Neural progenitor cell (in vitro differentiated cells): ENCODE measurements at places on chromosomes 4 and X. TPM values are rescaled to one million over a fixed set of nuclear protein-coding genes. Genes with fewer than 3 reads are reported as not detected.

- DNase-seq = peak; percentile 11
These were observed 524 bp downstream of the RAB33A start for GRCh38 chrX:130172127-130172845.

DNA sequence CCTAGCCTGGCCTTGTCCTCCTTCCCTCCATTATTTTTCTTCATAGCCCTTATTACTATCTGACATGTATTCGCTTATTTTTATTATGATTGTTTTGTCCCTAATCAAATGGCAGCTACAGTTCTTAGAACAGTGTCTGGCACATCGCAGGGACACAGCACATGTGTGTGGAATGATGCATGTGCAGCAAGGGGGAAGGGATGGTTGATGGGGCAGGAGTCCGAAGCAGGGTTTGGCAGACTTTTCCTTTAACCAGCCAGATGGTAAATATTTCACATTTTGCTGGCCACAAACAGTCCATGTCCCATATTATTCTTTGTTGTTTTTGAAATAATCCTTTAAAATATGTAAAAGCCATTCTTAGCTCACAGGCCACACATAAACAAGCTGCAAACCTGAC, 128.3 kb upstream of the STIM2 start:
- DNase-seq = no peak

DNA sequence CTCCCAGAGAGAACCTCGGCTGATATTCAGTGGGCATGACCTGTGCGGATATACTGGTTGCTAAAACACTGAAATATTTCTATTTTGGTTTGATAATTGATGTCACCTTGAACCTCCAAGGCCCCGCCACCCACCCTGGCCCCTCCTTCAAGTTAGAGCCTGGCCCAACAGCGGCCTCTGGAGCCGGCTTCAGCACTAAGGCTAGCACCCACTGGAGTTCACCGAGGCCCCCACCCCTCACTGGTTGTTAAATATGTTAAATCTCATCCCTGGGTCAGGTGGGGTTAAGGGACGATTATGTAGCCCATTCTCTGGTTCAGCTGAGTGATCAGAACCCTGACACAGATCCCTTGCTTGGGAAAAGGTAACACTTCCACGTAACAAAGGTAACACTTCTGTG, 24.3 kb downstream of the SEL1L3 start:
- DNase-seq = peak; percentile 36

DNA sequence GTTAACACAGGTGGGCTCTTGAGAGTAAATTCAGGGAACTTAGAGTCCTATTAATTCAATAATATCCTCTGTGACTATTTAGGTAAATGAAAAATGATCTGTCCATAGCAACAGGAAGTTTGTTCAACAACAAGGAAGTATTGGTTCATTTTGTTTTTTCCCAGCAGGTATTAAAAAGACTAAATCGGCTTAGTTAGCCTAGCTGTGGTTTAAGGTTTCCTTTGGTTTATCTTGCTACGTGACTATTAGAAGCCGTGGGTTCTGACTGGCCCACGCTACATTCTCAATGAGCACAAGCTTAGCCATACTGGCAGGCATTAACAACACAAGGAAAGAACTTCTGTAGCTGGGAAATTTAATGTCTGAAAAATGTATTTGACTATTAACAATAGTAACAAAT, 168.8 kb upstream of the HS3ST1 start:
- no peak for DNase-seq

Gene VCX
- total RNA-seq = not detected in 2 replicates

- no peak for DNase-seq
These were observed 13.4 kb downstream of the CCDC158 start for GRCh38 chr4:76407440-76408119.

GRCh38 chr4:66489783-66490452, 819.6 kb upstream of the EPHA5 start:
- no peak for DNase-seq

DNA sequence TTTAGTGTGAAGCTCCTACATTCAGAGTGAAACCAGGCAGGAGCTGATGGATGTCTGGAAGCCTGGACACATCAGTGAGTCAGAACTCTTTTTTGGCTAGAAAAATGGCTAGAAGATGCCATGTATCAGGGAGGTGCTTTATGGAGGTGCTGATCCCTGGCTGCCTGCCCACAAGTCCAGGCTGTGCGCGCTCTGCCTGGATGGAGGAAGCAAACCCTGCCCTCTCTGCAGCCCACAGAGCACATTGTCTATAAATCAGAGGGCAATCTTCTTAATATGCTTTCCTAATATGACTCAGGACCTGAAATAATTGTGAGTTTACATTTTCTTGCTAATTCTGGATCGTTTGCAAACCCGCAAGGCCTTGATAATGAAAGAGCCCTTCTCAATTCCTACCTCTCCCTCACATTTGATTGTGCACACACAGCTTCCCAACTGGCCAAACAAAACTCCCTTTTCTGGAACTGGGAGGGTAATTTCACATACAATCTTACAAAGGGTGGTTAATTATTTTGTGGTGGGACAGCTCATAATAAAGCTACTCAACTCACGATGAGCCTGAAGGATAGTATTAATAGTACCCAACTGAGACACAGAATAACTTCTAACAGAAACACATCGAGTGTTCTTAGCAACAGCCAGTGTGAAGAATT, 11.7 kb downstream of the MFAP3L start:
- DNase-seq = no peak

DNA sequence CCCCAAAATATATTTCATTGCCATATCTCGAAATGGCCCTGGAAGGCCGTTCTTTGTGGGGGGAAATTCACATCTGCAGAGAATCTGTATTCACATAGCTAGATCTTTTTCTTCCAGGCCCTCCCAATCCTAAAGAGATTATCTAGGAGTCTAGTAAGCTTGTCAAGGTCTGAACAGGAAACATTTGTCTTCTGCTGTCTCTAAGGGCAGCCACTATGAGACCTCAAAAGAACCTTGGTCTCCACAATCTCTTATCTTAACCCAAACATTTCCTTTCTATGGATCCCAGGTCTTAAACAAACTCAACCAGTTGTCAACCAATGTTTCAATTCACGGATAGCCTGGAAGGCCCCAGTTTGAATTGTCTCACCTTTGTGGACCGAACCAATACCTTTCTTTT, 45.0 kb downstream of the CRLF2 start:
- no peak for DNase-seq

DNA sequence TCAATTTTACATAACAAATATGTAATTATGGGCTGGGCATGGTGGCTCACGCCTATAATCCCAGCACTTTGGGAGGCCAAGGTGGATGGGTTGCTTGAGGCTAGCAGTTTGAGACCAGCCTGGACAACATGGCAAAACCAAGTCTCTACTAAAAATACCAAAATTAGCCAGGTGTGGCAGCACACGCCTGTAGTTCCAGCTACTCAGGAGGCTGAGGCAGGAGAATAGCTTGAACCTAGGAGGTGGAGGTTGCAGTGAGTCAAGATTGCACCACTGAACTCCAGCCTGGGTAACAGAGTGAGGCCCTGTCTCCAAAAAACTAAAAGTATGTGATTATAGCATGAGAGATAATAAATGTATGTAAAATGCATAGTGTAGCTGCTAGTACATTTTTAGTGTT, 229.0 kb downstream of the PPARGC1A start:
- no peak for DNase-seq

Gene MTCP1
- total RNA-seq = 1.2 and 1.4 TPM in 2 replicates

DNA sequence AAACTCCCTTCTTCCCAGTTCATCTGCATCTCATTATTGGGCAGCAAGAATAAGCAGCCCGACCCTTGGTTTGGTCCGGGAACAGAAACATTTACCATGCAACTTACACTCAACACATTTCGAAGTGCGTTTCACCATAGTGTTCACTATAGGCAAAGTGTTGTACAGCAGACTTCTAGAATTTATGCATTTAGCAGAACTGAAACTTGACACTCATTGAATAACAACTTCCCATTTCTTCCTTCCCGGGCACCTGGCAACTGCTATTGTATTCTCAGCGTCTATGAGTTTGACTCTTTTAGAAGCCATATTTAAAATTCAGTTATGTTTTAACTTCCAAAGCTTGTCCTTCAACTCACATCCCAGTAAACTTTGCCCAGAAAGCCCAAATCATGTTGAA, 840.6 kb downstream of the NLGN4X start:
- DNase-seq = no peak

Gene TMSB15C
- total RNA-seq = 18.8 and 20.6 TPM in 2 replicates

DNA sequence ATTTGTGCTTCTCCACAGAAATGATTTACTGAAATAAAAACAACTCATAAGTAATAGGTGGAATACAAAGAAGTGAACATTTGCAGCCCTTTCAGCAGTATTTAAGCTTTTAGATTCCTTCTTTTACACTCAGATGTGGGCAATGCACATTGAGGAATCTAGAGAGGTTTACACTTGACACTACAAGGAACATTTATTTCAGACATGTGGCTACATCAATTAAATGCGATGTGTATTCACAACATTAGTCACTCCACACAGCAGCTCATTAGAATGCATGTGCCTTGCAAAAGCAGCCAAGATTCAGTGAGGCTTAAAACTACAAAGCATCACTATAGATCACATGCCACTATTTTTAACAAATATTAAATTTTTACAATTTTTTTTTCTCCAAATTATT, 480.7 kb downstream of the INPP4B start:
- no peak for DNase-seq

Gene DMRTC1B
- 0.34 TPM in 1 of 2 replicates, not detected in the other for total RNA-seq

DNA sequence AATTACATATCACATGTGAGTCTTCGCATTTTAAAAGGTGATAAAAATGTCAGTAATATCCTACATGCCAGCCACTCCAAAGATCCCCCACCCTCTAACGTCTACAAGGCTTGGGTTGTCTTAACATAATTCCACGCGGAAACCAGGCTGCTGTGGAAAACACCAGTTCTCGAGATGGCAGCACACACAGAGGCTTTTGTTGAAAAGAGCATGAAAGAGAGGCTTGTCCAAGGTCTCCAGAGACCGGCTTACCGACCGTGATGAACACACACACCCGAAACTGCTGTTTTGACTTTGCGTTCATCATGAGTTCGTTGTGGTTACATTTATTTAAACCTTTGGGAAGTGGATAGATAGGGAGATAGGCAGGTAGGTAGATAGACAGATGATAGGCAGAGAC, 87.9 kb downstream of the CRLF2 start:
- no peak for DNase-seq

DNA sequence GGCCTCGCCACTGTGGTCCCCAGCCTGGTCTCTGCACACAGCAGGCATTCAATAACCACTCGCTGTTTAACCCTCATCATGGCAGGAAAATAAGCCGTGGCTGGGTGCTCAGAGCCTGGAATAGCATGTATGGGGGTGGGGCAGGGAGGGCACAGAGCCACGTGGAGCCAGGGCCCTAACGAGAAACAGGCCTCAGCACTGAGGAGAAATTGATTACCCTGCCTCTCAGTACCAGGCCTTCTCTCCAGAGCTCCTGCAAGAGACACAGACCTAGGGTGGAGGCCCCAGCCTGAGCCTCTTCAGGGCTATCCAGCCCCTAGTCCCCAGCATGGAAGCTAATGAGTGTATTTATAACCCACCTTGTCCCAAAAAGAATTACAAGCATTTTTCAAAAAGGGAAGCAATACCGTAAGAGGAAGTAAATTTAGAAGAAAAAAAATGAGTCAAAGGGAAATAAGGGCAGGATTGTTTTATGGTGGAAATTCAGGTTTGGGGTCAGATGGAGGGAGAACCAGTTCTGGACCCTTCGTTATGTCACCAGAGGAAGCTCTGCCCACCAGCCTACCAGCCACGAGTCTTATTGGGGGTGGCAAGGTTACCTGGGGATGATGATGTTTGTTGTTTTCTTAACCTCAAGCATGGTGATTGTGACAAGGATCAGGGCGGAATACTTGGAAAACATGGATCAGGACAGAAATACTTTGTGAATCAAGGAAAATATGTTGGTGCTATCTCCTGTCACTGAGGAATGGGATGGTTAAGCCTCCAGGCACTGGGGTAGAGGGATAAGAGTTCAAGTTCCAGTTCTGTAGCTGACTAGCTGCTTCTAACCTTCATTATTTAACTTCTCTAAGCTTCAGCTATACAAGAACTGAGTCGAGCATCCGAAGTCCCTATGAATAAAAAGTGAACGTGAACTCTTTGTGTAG, 101.9 kb upstream of the RBPJ start:
- no peak for DNase-seq
